ENCODE measurements at places on chromosomes 16 and 17. TPM values are rescaled to one million over a fixed set of nuclear protein-coding genes. Genes with fewer than 3 reads are reported as not detected.
A peak's percentile ranks its signal among the peaks of the same experiment; 100 is the strongest.

DNA sequence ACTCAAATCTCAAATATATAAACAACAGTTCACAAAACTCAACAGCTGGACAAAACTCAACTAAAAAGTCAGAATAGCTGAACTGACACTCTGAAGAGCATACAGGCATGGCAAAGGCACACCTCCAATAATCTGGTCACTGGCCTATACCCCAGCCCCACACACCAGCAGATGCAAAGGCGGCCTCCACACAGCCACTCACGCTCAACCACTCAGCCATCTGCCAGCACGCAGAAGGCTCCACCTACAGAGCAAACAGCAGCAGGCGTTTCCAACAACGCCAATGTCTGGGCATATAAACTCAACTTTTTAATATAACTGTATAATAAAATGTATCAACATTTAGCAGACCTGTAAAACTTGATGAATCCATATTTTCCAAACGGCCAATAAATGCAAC, 17.2 kb downstream of the USP7 start:
- peaks cover 75% of the 10 kb centered on the region for H3K4me1 ChIP-seq
- H3K36me3 ChIP-seq, result peaks cover 6% of the 10 kb centered on the region
- H3K27me3 ChIP-seq, result no peaks in the 10 kb centered on the region

DNA sequence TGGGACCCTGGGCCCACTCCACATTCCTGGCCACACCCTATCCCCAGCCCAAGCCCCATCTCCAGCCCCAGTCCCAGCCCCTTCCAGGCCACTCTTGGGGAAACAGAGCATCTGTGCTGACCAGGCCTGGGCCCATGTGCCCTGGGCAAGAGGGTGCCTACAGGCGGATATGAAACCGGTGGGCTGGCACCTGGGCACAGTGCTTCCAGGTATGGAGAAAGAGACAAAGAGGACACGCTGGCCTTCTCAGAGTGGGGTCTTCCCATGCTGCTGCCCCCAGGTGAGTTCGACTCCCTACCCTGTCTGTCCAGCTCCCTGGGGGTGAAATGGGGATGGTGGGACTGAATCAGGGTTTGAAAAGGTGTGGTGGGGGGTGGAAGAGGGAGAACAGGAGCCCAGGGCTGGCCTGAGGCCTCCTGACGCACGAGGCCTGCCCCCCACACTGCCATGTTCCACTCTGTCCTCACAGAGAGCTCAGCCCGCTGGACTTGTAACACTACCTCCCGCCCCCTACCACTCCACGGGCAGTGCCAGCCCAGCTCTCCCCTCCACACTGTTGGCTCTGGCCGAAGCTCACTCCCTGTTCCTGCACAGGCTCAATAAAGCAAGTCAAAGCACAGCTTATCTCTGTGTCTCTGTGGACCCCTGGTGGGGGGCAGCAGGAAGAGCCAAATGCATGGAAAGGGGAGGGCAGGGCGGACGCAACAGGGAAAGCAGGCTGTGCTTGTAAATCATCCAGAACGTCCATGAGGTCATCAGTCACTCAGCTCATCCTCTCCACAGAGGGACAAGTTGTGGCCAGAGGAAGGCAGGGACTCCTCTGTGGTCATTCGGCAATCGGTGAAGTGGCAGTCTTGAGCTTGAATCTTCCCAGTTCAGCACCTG, 71.1 kb upstream of the TMEM97 start:
- H3K27me3 ChIP-seq, result peaks cover 15% of the 10 kb centered on the region
- no peaks in the 10 kb centered on the region for H3K36me3 ChIP-seq
- H3K4me1 ChIP-seq, result peaks cover 4% of the 10 kb centered on the region

DNA sequence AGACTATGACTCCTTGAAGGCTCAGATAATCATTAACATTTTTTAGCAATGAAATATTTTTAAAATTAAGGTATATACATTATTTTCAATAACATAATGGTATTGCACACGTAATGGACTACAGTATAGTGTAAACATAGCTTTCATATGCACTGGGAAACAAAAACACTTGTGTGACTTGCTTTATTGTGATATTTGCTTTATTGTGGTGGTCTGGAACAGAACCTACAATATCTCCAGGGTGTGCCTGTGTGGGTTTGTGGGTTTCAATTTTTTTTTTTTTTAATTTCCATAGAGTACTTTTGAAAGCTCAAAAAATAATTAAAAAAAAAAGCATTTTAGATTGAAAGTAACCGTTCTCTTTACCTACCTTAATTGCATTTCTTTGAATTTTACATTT, 25.3 kb downstream of the CYLD start:
- DNase-seq, result no peak
- peak overlapping the region; percentile 71 for H3K27ac ChIP-seq
- H3K27me3 ChIP-seq, result no peaks in the 10 kb centered on the region
- H3K4me1 ChIP-seq, result peaks cover 58% of the 10 kb centered on the region
- peaks cover 89% of the 10 kb centered on the region for H3K36me3 ChIP-seq

DNA sequence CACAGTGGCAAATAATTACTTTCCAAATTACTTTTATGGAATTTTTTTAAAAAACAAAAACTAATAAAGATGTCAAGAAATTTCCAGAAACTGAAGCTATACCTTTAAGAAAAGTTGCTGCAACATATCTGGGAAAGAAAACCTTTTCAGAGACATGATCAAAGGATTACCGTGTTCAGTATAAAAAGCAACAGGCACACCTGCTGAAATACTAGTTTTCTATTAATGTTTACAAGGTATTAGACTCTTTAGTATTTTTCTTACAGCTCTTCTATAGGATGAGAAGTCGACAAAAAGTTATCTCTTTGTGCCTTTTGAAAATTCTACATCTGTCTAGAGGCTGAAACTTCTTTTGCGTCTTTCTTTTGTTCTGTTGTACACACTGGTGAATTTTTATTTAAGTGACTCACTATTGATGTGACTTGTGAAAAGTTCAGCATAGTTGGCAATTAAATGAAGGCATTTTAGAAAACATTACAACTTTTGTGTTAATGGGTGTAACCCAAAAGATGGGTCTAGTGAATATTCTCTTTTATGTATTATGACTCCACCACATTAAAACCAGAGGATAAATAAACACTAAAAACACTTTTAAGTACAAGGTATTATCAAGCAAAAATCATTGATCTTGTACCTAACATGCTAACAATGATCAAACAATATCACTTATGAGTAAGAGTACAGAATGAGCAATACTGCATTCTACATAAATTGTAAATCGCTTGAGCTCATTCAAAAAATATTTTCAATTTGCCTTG, 23.8 kb downstream of the NACA2 start:
- H3K27ac ChIP-seq, result no peak overlapping the region
- no peak for DNase-seq
- H3K36me3 ChIP-seq, result no peaks in the 10 kb centered on the region
- no peak overlapping the region for H3K4me3 ChIP-seq
- no peaks in the 10 kb centered on the region for H3K4me1 ChIP-seq

DNA sequence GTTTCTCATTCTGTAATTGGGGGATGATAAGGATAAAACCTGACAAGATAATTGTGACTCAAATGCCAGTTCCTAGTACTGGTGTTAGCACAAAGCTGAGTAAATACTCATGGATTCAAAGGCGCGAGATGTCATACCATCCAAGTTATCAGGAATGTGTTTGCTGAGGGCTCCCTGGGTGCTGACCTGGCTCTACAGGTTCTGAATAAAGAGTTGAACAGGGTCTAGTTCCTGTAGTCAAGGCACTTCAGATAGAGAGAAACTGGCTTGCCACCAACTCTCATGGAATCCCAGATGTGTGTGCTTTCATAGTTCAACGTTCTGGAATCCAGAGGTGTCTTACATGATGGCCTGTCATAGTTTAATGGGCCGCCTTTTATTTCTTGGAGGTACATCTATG, 141.6 kb downstream of the PRKCA start:
- peaks cover 34% of the 10 kb centered on the region for H3K4me1 ChIP-seq
- no peak overlapping the region for H3K27ac ChIP-seq
- H3K4me3 ChIP-seq, result no peak overlapping the region
- DNase-seq, result no peak
- peaks cover 43% of the 10 kb centered on the region for H3K36me3 ChIP-seq

- H3K4me1 ChIP-seq, result no peaks in the 10 kb centered on the region
- DNase-seq, result no peak
- no peak overlapping the region for H3K4me3 ChIP-seq
- no peaks in the 10 kb centered on the region for H3K27me3 ChIP-seq
Observed at GRCh38 chr17:83007504-83008185, 71.8 kb upstream of the METRNL start.

DNA sequence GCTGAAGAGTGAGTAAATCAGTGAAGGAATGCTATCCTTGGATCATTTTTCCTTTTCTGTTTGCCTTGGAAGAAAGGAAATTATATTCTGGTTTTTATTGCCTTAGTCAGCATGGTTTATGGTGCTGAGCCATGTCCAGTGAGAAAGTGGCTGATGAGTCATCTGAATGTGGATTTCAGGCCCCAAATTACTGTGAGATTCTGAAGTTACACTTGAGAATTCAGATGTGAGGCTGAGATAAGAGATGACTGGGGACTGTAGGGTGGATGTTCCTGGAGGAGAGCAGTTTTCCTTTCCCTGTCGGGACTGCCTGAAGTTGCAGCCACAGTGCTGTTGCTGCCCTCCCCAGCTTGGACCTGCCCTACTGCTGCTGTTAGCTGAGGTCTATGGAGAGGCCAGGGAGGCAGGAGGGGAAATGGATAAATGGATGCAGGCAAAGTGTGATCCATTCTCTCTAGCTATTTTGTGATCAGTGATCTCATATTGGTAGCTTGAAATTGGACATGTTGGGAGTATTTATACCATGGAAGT, 4.2 kb upstream of the MAP3K14 start:
- H3K27me3 ChIP-seq, result peaks cover 5% of the 10 kb centered on the region
- peak overlapping the region; percentile 6 for H3K4me3 ChIP-seq
- peaks cover 41% of the 10 kb centered on the region for H3K4me1 ChIP-seq
- H3K36me3 ChIP-seq, result peaks cover 8% of the 10 kb centered on the region

DNA sequence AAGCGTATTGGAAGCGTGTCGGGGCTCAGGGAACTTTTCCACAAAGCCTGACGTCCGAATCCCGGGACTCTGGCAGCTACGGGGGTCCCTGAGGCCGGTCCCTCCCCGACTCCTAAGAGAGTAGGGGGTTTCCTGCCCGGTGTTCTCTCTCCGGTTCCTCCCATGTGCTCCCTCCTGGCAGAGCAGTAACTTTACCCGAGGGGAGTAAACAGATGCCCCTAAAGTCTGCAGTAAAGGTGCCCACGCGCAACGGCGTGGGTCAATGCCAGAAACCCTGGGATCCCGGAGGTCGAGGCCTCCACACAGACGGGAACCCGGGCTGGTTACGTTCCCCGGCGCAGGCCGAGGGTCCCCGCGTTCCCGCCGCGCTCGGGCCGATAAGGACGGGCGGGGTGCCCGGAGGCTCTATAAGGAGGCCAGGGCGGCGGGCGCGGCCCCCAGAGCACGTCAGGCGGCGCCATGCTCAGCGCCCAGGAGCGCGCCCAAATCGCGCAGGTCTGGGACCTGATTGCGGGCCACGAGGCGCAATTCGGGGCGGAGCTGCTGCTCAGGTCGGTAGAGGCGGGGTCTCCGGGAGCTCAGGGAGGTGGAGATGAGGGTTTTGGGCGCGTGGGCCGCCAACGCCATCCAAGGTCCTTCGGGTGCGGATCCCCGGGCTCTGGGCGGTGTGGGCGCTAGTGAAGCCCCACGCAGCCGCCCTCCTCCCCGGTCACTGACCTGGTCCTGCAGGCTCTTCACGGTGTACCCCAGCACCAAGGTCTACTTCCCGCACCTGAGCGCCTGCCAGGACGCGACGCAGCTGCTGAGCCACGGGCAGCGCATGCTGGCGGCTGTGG, at the start of gene HBM:
Gene HBM, plus strand, starts transcription at position 440 of the 836 bp plus-strand sequence. Its CDS starts 20 bp downstream, at position 460.
- no peaks in the 10 kb centered on the region for H3K36me3 ChIP-seq
- H3K4me3 ChIP-seq, result peak within 1 kb of the TSS; percentile 26
- H3K4me1 ChIP-seq, result peaks cover 4% of the 10 kb centered on the region
- no peak within 1 kb of the TSS for H3K27ac ChIP-seq
- peak; percentile 64 for DNase-seq

- no peak overlapping the region for H3K27ac ChIP-seq
- peaks cover 13% of the 10 kb centered on the region for H3K4me1 ChIP-seq
- peaks cover 70% of the 10 kb centered on the region for H3K27me3 ChIP-seq
- peaks cover 2% of the 10 kb centered on the region for H3K36me3 ChIP-seq
- no peak overlapping the region for H3K4me3 ChIP-seq
- no peak for DNase-seq
Observed at GRCh38 chr17:62727916-62728672, 80.0 kb downstream of the MARCHF10 start.

DNA sequence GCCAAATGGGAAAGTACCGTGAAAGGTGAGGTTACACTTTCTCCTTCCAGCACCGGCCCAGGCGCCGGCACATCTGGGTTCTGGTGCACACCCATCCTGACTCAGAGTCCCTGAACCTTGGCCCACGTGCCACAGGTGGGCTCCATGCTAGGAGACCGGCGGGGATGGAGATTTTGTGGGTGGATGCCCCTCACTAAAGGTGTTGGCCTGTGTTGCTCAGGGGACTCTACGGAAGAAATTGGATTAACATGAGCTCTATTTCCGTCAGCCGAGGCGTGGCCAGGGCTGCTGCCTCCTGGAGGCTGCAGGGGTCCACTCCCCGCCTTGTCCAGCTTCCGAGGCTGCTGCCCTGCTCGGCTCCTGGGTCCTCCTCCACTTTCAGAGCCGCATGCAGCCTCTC, 30.8 kb downstream of the FBXO31 start:
- H3K27me3 ChIP-seq, result no peaks in the 10 kb centered on the region
- H3K4me3 ChIP-seq, result no peak overlapping the region
- H3K36me3 ChIP-seq, result peaks cover 12% of the 10 kb centered on the region
- H3K4me1 ChIP-seq, result no peaks in the 10 kb centered on the region
- H3K27ac ChIP-seq, result no peak overlapping the region

- peaks cover 65% of the 10 kb centered on the region for H3K4me1 ChIP-seq
- peaks cover 6% of the 10 kb centered on the region for H3K36me3 ChIP-seq
- H3K27me3 ChIP-seq, result no peaks in the 10 kb centered on the region
- DNase-seq, result no peak
- H3K27ac ChIP-seq, result no peak overlapping the region
- H3K4me3 ChIP-seq, result no peak overlapping the region
Observed at GRCh38 chr16:8943001-8943763, 20.5 kb downstream of the USP7 start.

DNA sequence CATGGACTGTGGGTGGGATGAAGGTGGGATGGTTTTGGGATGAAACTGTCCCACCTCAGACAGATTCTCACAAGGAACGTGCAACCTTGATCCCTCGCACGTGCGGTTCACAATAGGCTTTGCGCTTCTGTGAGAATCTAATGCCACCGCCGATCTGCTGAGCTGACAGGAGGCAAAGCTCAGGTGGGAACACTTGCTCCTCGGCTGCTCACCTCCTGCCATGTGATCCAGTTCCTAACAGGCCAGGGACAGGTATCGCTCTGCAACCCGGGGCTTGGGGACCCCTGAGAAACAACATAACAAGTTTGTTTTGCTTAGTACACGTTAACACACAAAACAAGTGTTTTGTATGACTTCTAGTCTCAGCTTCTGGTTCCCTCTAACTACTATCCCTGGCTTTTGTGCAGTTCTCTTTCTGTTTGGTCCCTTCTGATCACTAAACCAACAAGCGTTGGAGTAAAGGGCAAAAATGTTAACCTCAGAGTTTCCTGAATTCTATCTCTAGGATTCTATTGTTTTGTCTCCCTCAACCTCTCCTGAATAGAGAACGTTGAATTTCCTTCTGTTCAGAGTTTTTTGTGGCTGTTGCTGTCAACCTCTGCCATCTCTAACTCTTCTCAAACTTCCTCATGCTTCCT, 7.8 kb upstream of the KRTAP3-1 start:
- no peak overlapping the region for H3K4me3 ChIP-seq
- DNase-seq, result no peak
- no peaks in the 10 kb centered on the region for H3K36me3 ChIP-seq
- H3K27ac ChIP-seq, result no peak overlapping the region

Gene PHOSPHO1
- 0.09 TPM for total RNA-seq

Gene RBFOX1
- not detected for total RNA-seq

Gene PABPN1L
- not detected for total RNA-seq

Gene PDP2
- total RNA-seq, result 48.0 TPM

Gene EXOSC6
- total RNA-seq, result 39.2 TPM

Gene KLHDC4
- total RNA-seq, result 76.1 TPM
